ENCODE measurements at places on chromosomes 7 and 10.

DNA sequence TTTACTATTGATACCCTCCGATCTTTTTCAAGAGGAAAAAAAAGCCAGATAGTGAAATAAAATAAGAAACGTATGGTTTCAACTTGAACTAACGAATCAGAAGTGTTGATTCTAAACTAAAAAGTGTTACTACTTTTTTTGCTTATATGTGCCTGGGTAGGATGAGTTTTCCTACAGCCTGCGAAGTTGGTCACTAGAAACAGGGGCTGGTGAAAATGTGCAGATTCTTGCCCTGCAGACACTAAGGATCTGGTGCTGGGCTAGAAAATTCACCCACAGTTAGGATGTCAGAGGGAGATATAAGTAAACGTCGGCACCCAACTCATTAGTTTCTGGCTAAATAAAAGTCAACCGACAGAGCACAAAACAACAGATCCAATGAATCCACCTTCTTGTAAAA lies 298.7 kb upstream of the NFE2L3 start:
- no peak for DNase-seq

DNA sequence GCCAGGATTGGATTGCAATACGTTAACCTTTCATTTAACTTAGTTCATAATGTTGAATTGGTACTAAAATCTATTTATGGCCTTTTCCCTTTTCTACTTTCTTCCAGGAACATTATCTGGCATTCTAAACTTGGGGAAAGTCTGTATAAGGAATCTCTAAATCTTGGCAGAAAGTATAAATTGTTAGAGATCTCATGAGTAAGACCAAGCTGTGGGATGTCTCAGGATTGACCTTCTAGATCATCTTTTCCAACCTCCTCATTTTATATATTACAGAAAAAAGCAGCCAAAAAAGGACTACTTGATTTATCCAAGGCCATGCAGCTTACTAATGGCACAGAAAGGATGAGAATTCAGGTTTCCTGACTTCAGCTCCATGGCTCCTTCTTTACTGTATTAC lies 598.3 kb downstream of the INHBA start:
- no peak for DNase-seq

DNA sequence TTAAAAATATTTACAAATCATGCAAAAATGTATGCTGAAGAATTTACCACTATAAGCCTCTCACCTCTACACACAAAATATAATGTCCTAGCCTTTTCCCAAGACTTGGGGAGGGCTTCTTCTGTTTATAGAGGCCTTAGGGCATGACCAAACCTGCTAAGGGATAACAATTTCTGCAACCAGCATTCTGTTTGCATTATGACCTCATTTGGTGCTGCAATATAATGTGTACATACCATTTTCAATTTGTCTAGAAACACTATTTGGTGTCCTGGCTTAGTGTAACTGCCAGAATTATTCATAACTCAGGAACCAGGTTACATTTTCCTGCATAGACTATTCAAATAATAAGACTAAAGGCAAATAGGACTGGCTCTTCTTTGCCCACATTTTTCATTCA lies 446.6 kb upstream of the SORCS1 start:
- no peak for DNase-seq

- no peak for DNase-seq
Observed at GRCh38 chr7:148702876-148703670, 4.4 kb downstream of the CUL1 start.

GRCh38 chr7:14487701-14488395 lies 414.7 kb downstream of the DGKB start:
- DNase-seq = no peak

GRCh38 chr7:75010036-75010435 lies 45.5 kb downstream of the CASTOR2 start:
- DNase-seq = no peak

DNA sequence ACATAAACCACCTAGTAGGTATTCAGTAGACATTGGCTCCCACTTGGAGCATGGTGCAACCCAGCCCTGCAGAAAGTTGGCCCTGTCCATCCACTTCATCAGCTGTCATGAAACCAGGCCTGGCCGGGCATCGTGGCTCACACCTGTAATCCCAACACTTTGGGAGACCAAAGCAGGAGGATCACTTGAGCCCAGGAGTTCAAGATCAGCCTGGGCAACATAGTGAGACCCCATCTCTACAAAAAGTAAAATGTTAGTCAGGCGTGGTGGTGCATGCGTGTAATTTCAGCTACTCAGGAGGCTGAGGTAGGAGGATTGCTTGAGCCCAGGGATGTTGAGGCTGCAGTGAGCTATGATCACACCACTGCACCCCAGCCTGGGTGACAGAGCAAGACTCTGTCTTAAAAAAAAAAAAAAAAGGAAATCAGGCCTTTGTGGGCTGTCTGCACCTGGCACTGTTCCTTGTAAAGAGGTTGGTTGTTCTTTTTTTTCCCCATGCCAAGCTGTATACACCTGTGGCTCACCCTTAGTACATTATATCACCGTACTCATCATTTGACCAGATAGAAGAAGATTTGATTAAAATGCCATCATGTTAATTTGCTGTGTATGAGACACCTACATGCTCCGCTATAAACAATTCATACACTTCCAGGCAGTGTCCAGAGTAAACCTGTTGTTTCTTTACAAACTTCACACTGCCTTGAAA lies 45.4 kb upstream of the GRID1 start:
- DNase-seq = no peak

- DNase-seq = no peak
Observed at GRCh38 chr10:102669206-102670064, 25.2 kb downstream of the TRIM8 start.

GRCh38 chr7:26078437-26079336 lies 73.3 kb upstream of the NFE2L3 start:
- peak; percentile 83 for DNase-seq

GRCh38 chr10:6592080-6592479 lies 12.0 kb upstream of the PRKCQ start:
- DNase-seq = no peak

GRCh38 chr10:28728366-28728765 lies 51.0 kb downstream of the BAMBI start:
- DNase-seq = no peak

GRCh38 chr7:100080907-100081534 lies 502 bp downstream of the ZNF3 start:
- DNase-seq = no peak

DNA sequence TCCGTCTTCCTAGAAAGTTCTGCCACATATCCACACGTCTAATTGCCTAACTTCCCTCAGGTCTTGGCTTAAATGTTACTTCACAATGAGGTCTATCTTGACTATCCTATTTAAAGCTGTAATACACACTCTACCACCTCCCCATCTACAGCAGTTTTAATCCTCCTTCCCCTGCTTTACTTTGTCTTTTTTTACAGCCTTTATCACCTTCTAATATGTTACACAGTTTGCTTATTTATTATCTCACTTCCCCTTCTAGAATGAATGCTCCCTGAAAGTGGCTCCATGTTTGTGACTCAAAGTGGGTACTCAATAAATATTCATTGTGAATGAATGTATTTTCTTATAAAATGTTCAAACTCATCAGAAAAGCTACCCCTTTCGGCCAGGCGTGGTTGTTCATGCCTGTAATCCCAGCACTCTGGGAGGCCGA lies 13.6 kb upstream of the MICU1 start:
- DNase-seq = no peak

DNA sequence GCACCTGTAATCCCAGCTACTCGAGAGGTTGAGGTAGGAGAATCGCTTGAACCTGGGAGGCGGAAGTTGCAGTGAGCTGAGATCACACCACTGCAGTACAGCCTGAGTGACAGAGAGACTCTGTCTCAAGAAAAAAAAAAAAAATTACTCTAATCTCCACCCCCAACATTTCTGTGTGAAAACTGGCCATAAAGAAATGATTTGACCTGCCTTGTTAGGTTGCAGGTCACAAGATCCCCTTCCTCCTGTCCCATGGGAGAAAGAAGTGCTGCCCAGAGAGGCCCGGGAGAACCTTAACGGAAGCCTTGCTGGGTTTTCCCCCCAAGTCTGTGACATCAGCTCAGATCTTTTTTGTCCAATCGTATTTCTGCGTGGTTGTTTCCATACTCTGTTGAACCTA lies 8.7 kb upstream of the CALHM1 start:
- DNase-seq = no peak

- no peak for DNase-seq
Observed at GRCh38 chr10:60535427-60535826, 145.8 kb upstream of the ANK3 start.

DNA sequence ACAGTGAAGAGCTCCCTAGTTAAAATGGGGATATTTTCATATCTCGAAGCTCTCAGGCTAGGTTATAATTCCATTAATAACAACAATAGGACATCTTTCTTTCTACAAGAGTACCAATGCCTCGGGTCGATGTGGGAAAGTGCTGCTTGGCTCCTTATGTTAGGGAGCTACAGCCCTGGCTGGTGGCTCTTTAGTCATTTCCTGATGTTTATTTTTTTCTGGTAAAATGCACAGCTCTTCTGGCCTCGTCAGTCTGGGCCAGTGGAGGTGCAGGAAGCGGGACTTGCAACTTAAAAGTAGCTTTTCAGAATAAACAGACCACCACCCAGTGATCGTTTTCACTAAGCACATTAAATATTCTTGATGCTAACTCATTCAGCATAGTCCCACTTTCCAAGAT lies 58.3 kb downstream of the MKX start:
- DNase-seq = no peak

- peak; percentile 29 for DNase-seq
Observed at GRCh38 chr7:155804897-155805825, 7.1 kb downstream of the SHH start.

GRCh38 chr10:110312206-110312605 lies 7.5 kb upstream of the SMNDC1 start:
- no peak for DNase-seq

DNA sequence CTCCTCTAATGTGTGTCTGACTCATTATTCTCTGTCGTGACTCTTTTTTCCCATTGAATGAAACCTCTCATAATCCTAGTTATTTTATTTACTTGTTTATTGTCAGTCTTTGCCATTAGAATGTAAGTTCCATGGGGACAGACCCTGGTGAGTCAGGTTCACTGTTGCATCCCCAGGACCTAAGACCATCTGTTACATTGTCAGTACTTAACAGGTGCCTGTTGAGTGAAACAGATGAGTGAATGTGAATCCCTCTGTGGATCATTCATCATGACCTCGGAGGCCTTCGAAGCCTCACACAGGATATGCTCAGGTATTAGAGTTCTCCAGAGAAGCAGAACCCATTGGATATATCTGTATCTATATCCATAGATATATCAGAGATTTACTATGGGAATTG lies 120.1 kb downstream of the PFKFB3 start:
- DNase-seq = no peak

DNA sequence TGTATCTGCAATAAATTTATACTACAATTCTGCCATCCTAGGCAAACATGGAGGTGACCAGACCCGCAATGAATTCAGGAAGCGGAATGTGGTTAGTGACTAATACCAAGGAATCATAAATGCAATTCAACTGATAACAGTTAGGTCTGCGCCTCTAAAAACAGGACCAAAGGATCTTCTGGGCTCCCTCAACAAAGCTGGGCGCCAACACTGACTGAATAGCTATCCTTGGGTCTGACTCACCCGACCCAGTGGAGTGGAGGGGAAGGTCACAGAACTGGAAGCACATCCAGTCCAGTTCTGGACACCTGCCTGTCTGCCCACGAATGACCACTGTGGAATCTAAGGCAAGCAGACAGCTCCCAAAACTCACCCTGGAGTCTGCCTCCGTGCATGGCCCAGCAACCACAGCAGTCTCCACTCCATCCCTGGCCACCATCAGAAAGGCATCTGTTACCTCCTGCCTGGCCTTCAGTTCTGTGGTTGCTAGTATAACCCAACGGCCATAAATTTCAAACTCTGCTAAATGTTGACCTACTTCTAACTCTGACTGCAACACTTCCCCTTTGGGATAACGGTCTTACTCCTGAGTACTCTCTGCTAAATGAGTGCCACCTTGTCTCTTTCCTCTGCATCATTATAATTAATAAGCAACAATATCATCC lies 43.0 kb upstream of the DLX6 start:
- no peak for DNase-seq

- no peak for DNase-seq
Observed at GRCh38 chr7:126302639-126303038, 950.1 kb downstream of the GRM8 start.

Data from activated gamma-delta T cell treated with Interleukin-2 at 50 U/mL for 16 hours (primary cell).